ENCODE measurements at places on chromosomes 12 and 14.

DNA sequence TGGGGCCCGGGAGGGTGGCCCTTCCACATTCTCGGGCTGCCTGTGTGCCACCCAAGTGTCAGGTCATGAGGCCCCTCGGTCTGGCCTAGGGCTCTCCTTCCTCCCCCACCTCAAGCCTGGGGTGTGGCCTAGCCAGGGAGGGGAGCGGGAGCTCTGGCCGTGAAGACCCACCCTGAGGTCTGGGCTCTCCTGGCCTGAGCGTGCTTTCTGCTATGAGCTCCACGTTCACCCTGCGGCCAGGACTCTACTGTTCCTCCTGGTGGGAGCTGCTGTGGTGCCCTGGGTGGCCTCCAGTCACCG lies 12.0 kb downstream of the PACS2 start:
- no peak for DNase-seq

GRCh38 chr12:47954058-47954457 lies 9.3 kb upstream of the TMEM106C start:
- no peak for DNase-seq

GRCh38 chr14:22561661-22562579 lies 27.1 kb downstream of the DAD1 start:
- no peak for DNase-seq

DNA sequence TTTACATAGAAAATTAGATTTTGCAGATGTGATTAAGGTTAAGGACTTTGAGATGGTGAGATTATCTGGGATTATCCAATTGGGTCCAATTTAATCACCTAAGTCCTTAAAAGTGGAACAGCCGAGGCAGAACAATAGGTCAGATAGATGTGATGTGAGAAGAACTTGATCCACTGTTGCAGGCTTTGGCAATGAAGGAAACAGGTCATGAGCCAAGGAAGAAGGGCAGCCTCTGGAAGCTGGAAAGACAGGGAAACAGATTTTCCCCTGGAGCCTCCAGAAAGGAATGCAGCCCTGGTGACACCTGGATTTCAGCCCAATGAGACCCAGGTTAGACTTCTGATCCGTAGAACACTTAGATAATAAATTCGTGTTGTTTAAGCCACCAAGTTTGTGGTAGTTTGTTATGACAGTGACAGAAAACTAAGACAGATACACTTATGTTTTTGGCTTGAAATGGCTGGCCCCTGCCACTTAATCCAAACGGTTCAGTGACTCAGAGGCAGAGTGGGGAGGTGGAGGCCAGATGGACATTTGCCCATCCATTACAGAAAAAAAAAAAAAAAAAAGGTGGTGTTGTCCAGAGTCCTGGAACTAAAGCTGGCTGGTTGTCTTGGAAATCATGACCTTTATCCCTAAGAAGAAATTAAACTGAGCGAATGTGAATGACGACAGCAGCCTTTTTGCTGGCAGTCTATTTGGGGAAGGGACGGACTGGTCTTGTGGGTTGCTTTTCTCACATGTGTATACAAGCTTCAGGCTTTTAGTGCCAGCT lies 181.9 kb upstream of the NRXN3 start:
- DNase-seq, result peak; percentile 13

DNA sequence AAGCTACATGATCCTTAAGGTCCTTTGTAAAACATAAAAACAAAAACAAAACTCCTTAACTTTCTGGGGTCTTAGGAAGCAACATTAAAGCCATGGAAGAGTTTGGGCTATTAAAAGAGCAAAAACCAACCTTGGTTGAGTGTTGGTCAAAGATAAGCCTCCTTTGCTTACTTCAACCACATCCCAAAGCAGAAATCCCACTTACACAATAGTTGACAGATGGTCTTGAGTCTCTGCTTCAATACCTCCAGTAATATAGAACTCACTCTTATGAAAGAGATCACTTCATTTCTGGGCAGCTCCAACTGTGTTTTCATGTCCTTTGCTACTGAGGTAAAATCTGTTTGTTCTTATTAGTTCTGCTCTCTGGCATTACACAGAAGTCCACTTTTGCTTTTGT lies 125.8 kb downstream of the SLC38A4 start:
- no peak for DNase-seq

DNA sequence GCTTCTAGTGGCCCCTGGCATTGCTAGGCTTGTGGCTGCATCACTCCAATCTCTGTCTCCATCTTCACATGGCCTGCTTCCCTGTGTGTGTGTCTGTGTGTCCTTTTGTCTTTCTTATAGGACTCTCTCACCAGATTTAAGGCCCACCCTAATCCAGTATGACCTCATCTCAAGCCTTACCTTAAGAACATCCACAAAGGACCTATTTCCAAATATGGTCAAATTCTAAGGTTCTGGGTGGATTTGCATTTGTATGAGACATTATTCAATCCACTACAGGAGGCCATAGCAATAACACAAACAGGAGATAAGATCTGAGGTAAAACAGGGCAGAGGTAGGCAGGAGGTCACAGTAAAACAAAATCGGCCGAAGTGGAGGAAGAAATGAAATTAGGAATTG lies 375.9 kb downstream of the BTG1 start:
- no peak for DNase-seq

All from Caki2 (cell line).